ENCODE measurements at places on chromosomes 2 and 18. TPM values are rescaled to one million over a fixed set of nuclear protein-coding genes. Genes with fewer than 3 reads are reported as not detected.

Gene COPS7B
- 26.1 TPM for total RNA-seq

Gene XIRP2
- not detected for total RNA-seq

Gene CRYGD
- total RNA-seq, result not detected

Gene AUP1
- 60.6 TPM for total RNA-seq

Gene ANKRD62
- not detected for total RNA-seq

Gene PIEZO2
- 268 TPM for total RNA-seq

Gene PARD3B
- 19.5 TPM for total RNA-seq

Gene KCNF1
- total RNA-seq, result not detected

Gene PCARE
- not detected for total RNA-seq

Gene CD8A
- not detected for total RNA-seq

Gene CTAGE1
- not detected for total RNA-seq

Gene PLEKHH2
- total RNA-seq, result 27.0 TPM

Gene FAP
- total RNA-seq, result 225 TPM

Gene HOXD13
- total RNA-seq, result 0.13 TPM

Gene COL5A2
- total RNA-seq, result 717 TPM

Gene EDAR
- not detected for total RNA-seq

Gene RETSAT
- 48.0 TPM for total RNA-seq

Gene CNTNAP5
- not detected for total RNA-seq

Gene EMX1
- total RNA-seq, result not detected

Gene ERLEC1
- total RNA-seq, result 117 TPM

Gene PLEKHA3
- 8.0 TPM for total RNA-seq

Gene ODC1
- total RNA-seq, result 164 TPM

Gene SKOR2
- total RNA-seq, result not detected

Gene CIB4
- total RNA-seq, result not detected

Gene UGT1A5
- not detected for total RNA-seq

Gene G6PC2
- not detected for total RNA-seq

Gene RPRM
- not detected for total RNA-seq

Gene TUBA3E
- not detected for total RNA-seq

Gene SNTG2
- not detected for total RNA-seq

Gene FNDC4
- total RNA-seq, result 25.1 TPM

Gene CREG2
- total RNA-seq, result under 0.01 TPM

Gene GALR1
- not detected for total RNA-seq

Data from articular chondrocyte of knee joint (primary cell).